ENCODE measurements at places on chromosomes 6 and 20.

DNA sequence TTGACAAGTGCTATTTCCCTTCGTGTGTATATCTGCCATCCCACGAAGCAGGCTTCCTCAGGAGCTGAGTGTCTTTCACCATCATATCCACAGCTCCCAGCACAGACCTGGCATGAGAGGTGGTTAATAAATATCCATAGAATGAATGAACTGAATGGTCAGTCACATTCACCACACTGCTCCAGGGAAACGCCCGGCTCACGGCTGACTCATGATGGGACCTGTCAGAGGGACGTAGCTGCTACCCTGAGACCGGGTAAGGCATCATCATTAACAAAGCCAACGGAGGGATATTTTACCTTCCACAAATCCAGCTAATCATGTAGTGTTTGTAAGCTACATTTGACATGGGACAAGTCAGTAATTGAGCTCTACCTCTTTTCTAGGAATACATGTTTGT, 12.5 kb downstream of the AGPAT4 start:
- no peak for DNase-seq

- peak; percentile 47 for DNase-seq
These were observed 47.9 kb upstream of the CCDC167 start for GRCh38 chr6:37547564-37548061.

DNA sequence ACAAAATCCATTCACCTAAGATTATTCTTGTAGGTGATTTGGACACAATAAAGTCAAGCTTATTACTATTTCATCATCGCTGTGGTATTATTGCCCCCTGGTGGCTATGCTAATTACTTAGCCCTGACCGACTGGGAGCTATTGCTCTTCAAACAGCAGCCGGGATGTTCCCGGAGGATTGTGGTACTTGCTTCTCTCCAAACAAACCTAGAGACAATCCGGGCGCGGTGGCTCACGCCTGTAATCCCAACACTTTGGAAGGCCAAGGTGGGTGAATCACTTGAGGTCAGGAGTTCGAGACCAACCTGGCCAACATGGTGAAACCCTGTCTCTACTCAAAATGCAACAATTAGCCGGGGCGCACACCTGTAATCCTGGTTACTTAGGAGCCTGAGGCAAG, 15.4 kb upstream of the STMND1 start:
- peak; percentile 30 for DNase-seq

DNA sequence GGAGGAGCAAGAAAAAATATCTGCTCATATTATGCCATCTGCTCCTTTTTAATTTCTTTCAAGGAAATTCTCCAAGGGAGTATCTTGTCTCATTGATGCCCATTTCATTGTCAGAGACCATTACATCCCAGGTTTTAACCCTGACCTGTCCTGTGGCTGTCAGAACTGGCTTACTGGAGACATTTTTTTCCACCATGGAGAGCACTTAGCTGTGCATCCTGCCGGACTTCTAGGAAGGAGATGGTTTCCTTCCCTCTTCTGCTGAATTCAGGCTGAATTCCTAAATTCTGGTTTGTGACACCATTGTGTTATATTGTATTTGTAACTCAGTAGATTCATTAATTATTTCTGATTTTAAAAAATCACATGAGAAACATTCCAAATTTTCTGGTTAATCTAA, 70.3 kb downstream of the NKAIN2 start:
- DNase-seq: no peak

DNA sequence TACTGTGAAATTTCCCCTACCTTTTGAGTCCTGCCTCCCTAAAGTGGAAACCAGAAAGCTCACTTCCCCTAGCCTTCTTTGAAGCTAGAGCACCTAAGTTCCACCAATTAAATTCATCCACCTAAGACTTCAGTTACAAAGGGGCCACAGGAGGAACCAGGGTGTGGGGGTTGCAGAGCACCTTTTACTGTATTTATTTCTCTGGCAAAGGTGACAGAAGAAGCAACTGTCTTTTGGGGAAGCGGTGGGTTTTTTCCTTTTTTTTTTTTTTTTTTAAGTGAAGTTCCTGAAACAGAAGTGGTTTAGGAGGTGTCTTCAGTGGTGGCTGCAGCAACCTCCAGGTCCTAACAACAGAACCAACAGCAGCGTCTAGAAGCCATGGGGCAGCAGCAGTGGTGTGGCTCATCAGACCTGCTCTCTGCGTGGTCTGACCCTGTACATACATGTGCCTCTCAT, 13.1 kb downstream of the PSMB9 start:
- DNase-seq: no peak

- DNase-seq: no peak
These were observed at the start of gene HLA-DMB for GRCh38 chr6:32940656-32941213. Gene HLA-DMB, minus strand, starts transcription at chr6:32941028. Its CDS starts 221 bp downstream, at chr6:32940807.

GRCh38 chr20:24497851-24498250, 28.4 kb downstream of the SYNDIG1 start:
- peak; percentile 11 for DNase-seq

- no peak for DNase-seq
These were observed 112.5 kb downstream of the EDN3 start for GRCh38 chr20:59412875-59413284.

- DNase-seq: no peak
These were observed 91.1 kb downstream of the TXNDC5 start for GRCh38 chr6:7819431-7820015.

DNA sequence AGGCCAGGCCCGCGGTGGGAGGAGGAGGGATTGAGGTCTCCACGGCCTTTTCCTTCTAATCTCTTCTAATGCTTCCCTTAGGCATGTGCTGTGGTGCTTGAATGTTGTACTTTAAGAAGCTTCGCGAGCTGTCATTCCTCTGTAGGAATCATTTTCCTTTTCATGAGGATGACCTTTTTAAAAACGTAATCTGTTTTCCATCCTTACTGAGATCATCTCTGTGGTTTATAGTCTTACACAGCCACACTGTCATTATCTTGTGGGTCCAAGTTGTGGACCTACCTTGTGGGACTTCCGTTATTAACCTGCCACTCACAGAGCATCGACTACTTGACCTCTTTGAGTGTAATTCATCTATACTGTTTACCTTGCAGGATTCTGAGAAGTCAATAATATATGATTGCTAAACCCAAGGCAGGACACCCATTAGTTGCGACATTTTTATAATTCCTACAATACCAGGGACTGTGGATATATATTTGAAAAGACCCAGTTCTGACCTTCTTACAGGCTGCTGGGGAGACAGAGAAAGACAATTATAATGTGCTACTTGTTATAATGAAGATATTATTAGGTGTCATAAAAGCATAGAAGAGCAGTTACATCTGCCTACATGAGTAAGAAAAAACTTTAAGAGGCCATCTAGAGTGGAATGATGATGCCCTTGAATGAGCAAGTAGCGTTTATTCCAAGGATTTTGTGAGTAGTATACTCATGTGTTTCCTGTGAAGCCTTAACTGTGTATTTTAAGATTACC, 842 bp downstream of the SLC25A27 start:
- DNase-seq: no peak

DNA sequence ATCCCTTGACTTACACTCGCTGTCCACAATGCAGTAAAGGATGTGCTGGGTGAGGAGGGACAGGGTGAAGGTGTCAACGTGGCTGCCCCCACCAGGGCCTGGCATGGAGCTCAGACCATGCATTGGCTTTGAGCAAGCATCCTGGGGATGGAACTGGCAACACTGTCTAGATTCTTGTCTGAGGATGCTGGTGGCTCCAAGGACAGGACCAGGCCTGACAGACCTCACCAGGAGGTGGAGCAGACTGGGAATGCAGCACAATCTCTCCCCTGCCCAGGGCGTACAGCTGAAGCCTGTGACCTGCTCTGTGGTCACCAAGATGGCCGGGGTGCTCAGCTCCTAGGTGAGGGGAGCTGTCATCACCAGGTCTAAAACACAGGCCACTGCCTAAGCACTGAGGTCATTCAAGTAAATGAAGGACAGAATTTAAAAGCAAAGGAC, 50.9 kb downstream of the MYH7B start:
- DNase-seq: no peak

GRCh38 chr6:26457264-26457805, 420 bp upstream of the BTN2A1 start:
- no peak for DNase-seq

DNA sequence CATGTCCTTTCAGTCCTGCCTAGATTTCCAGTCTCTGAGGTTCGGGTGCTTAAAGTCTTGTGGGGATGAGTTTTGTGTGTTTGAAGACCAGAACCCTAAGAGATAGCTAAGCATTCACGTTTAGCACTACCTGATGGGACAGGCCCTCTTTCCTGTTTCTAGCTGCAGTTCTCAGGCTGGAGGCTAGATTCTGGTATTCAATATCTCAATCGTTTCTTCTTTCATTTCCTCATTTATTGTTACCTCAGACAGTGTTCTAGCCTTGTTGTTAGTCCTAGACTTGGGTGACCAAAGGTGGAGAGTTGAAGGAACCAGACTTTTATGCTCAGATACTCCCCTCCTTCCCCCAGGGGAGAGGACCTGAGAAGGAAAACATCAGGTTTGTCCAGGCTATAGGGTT, 16.8 kb downstream of the CEP250 start:
- DNase-seq: no peak

DNA sequence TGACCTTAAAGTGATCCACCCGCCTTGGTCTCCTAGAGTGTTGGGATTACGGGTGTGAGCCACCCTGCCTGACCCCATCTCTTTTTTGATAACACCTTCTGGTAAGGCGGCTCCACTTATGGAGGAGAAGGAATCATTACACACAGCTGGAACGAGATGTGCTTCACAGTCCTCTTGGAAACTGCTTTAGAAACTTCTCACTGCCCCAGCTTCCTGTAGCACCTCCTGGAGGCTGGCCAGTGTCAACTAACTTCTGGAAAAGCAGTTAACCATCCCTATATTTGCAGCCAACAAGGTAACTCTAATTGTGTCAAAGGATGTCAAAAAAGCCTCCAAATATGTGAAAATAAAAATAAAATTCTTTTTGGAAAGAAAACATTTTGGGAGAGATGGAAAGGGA, 48.8 kb upstream of the BCLAF1 start:
- no peak for DNase-seq

GRCh38 chr20:59583428-59584277, 20.7 kb upstream of the PHACTR3 start:
- no peak for DNase-seq

All from skeletal muscle cell (primary cell).